K562 (cell line): ENCODE measurements at places on chromosomes 5 and 9. TPM values are rescaled to one million over a fixed set of nuclear protein-coding genes. Genes with fewer than 3 reads are reported as not detected.

DNA sequence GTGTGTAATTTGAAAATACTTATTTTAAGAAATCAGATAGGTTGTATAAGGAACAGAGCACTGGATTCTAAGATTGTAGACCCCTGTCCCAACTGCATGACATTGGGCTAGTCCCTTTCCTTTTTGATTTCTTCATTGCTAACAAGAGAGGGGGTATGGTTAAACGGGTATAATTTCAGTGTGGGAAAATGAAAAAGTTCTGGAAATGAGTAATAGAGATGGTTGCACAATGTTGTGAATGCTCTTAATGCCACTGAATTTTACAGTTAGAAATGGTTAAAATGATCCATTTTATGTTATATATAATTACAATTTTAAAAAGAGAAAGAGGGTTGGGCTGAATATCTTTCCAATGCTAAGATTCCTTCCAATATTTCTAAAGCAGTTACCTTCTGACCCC lies 103.3 kb upstream of the LHFPL2 start:
- no peak for DNase-seq

- DNase-seq = no peak
These were observed 877 bp downstream of the SH3GLB2 start for GRCh38 chr9:129027224-129027684.

NACC2 gene
- polyA plus RNA-seq = 11.7 and 12.5 TPM in 2 replicates

WNT8A gene
- polyA plus RNA-seq = not detected in 2 replicates

EQTN gene
- 0.15 TPM in 1 of 2 replicates, not detected in the other for polyA plus RNA-seq

- DNase-seq = no peak
These were observed at the start of gene PAPPA for GRCh38 chr9:116153765-116154333. TSS of gene PAPPA (plus strand) at chr9:116153791. CDS start at chr9:116154173, 382 bp downstream.

- no peak for DNase-seq
These were observed 21.9 kb upstream of the CTSV start for GRCh38 chr9:97060796-97061195.

KLHL9 gene
- polyA plus RNA-seq = not detected in 2 replicates

DNA sequence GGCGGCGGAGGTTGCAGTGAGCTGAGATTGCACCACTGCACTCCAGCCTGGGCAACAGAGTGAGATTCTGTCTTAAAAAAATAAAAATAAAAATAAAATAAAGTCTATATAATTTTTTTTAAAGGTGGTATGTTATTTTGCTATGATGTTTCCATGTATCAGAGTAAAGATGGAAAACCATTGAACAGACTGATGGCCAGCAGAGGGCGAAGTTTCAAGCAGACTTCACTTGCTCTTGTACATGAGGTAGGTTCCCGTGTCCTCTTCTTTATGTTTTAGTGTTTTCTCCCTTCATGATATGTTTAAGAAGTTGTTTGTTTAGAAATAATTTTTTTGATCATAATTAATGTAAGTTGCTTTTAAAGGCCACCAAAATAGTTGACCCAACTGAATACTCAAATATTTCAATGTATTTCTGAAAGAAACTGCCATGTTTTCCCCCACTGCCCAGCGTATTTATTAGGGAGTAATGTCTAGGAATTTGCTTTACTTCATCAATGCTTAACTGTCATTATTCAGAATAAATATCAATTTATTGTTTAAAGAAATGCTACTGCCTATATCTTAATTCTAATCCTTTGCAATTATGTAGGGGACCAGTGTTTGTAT lies 146.4 kb downstream of the HACD4 start:
- no peak for DNase-seq

GADD45G gene
- 0.34 TPM in 1 of 2 replicates, not detected in the other for polyA plus RNA-seq

PCDHGA7 gene
- polyA plus RNA-seq = 0.03 TPM in 1 of 2 replicates, not detected in the other

THOC3 gene
- 147 and 152 TPM in 2 replicates for polyA plus RNA-seq

- DNase-seq = no peak
These were observed 49.3 kb downstream of the COL15A1 start for GRCh38 chr9:98992885-98993569.

DNA sequence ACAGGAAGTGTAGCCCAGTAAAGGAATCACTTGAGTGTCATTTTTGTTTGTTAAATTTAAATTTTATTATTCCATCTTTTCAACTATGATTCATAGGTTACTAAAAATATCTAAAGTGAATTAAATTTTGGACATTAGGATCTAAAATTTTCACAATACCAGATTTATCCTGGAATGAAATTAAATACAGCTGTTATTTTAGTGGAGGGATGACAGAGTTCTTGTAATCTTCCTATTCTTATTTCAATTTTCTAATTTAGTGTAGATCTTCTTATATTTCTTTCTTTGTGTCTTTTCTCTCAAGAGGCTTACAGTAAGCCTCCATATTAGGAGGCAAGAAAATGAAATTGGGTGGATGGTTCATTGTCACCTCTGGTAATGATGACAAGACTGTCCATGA lies 167.9 kb upstream of the TNC start:
- DNase-seq = no peak

PCDHGA4 gene
- 0.09 and 0.12 TPM in 2 replicates for polyA plus RNA-seq

MCCC2 gene
- 48.3 and 52.5 TPM in 2 replicates for polyA plus RNA-seq

NELFB gene
- polyA plus RNA-seq = 56.2 and 57.1 TPM in 2 replicates

SV2C gene
- polyA plus RNA-seq = not detected in 2 replicates

- DNase-seq = no peak
These were observed 1985.7 kb upstream of the CDH9 start for GRCh38 chr5:29024052-29024451.

SWI5 gene
- polyA plus RNA-seq = 121 and 141 TPM in 2 replicates

- no peak for DNase-seq
These were observed 13.6 kb downstream of the SLF1 start for GRCh38 chr5:94632024-94632423.

DNA sequence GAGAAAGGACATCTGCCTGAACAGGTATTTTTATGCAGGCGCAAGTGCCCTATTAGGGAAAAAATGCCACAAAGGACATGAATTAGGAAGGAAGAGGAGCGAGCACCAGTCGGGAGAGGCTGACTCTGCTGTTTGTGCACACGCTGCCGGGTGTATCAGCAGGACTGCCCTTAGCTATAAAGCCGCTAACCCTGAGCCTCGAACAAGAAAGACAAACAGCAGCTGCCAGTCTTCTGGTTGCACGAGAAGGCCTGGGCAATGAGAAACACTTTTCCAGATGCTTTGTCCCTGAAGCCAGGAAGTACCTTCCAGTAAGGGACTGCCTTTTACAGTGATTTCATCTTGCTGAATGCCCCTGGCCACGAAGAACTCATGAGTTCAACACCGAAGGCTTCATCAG lies 12.6 kb downstream of the QSOX2 start:
- DNase-seq = no peak

- DNase-seq = no peak
These were observed 12.4 kb downstream of the FAM200C start for GRCh38 chr5:160387445-160387844.

DNA sequence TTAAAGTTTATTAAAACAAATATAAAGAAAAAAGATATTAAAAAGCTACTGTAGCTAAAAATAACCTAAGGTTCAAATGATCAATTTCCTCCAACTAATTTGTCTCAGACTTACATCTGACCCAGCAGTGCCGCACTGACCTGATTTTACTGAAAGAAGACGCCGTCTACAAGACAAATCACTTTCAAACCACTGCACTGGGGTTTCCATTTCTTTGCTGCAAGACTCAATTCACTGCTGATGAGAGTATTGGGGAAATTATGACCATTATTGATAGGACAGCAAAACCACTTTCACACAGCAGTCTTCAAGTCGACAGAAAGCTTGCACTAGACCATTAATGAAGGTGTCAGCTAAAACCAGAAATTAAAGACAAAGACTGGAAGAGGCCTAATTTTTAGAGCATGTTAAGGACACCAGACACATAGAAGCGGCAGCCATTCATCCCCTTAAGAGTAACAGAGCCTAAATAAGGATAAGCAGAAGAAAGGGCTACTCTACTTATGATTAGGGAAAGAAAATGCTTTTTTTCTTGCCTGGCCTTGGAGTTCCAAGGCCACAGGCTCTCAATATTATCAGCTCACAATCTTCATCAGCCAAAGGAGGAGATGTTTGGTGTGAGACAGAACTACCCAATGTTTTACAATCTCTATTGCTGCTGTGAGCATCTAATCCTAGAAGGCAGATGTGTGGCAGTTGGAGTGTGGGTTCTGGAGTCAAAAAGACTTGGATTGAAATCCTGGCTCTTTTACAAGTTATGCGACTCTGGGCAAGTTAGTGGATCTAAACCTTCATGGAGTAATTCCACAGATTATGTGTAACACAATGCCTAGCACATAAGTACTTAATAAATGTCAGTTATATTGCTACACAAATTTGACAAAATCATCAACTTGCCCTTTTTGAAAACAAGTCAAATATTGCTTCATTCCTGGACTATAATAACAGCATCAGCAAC lies 190.7 kb downstream of the MAPKAP1 start:
- DNase-seq = no peak

GRCh38 chr5:140926443-140927227 lies 536 bp downstream of the PCDHAC1 start:
- DNase-seq = peak; percentile 18

DNA sequence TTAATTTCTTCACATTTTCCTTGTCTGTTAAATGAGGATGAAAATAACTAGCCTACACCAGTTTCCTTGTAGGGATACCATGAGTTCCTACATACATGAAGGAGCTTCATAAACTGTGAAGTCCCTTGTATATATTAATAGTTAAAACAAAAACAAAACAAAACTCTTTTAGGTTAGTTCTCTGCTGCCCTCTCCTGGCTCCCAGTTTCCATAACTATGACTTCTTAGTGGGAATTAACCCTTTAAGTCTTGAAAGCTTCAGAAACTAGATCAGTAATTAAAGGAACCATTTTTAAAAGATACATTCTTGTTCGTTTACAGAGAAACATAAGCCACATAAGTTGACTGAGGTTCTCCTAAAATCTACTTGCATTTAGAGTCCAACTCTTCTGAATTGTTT lies 500.0 kb upstream of the C9orf72 start:
- peak; percentile 4 for DNase-seq

EGFL7 gene
- 286 and 294 TPM in 2 replicates for polyA plus RNA-seq

GRCh38 chr5:402615-403359 lies 40.2 kb upstream of the EXOC3 start:
- DNase-seq = no peak

GRCh38 chr5:181163487-181164075 lies 16.2 kb downstream of the OR2V2 start:
- DNase-seq = peak; percentile 43
